ENCODE measurements at places on chromosomes 2 and 18.

DNA sequence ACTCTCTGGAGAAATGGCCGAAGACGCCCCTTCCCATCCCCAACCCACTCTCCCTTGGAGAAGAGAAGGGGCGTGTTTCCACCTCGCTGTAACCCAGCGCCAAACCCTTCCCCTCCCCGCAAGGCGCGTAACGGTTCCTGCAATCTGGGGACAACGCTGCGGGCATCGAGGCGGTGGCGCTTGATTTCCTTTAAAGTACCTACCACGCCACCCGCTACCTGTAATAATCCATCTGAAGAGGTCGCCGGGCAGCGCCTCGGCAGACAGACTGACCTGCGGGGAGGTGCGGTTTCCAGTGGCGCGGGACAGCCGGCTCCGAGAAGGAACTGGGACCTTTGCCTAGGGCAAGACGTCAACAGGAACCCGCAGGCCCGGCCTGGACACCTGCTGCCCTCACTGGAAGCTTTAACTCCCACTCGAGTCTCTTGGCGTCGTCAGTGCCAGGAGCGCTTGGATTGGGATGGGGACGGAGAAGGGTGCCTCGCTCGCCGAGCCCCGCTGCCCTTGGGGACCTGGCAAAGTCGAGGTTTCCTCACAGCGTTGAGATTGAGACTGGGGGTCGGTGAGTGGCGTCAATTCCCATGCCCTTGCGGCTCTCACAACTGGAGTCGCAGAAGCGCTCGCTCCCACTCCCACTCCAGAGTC lies at the start of gene CYP1B1:
CYP1B1 (minus strand) TSS at position 645 of the 645 bp plus-strand sequence. CDS start 763 bp downstream, outside the sequence.
- DNase-seq: no peak

- DNase-seq: no peak
These were observed 12.8 kb downstream of the B3GNT2 start for GRCh38 chr2:62208758-62209114.

DNA sequence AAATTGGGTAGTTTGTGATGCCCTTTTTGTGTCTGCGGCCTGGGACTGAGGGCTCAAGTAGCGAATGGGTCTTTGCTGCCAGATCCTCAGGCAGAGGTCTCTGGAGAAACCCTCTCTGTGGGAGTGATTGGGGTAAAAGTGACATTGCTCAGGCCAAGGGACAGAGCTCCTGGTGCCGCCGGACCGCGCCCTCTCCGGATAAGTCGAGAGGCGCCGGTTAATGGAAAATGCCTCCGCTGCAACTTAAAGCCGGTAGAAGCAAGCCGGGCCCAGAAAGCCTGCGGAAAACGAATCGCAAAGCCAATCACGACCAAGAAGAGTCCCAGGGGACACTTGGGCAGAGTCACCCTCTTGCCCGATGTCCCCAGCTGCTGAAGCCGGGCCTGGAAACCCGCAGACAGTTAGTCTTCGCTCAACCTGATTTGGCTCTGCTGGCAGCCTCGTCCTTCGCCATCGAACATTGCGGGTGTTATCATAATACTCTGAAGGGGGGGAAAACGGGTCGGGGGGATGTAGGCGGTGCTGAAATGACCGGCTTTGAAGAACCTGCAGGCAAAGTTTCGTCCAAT lies 352 bp upstream of the HOXD12 start:
- no peak for DNase-seq

GRCh38 chr2:84487298-84487996 lies 28.4 kb upstream of the SUCLG1 start:
- DNase-seq: no peak

GRCh38 chr2:128736689-128737545 lies 418.2 kb upstream of the HS6ST1 start:
- DNase-seq: no peak

GRCh38 chr2:136361521-136361920 lies 243.6 kb upstream of the CXCR4 start:
- DNase-seq: no peak

- no peak for DNase-seq
These were observed 485 bp upstream of the GALNT3 start for GRCh38 chr2:165794536-165794928.

- no peak for DNase-seq
These were observed 22.3 kb upstream of the CHMP1B start for GRCh38 chr18:11828786-11829432.

GRCh38 chr2:105756435-105756834 lies 11.7 kb downstream of the NCK2 start:
- DNase-seq: no peak

DNA sequence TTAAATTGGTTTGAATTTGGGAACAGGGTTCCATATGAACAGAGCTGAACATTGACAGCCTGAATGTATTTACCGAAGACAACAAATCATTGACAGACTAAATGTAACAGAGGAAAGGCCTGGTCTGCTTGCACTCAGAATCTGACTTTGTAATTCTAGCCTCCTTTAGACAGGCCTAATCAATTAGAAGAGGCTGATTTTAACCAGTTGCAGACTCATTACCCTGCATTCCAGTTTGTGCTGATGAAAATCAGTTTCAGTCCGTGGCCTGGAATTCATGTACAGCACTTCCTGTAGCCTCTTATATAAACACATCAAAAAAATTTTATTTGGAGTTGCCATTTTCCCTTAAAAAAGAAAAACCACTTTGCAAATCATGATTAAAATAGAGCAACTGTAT lies 93.1 kb upstream of the ZFP36L2 start:
- no peak for DNase-seq

- DNase-seq: no peak
These were observed 131.3 kb downstream of the TPO start for GRCh38 chr2:1544478-1545069.

DNA sequence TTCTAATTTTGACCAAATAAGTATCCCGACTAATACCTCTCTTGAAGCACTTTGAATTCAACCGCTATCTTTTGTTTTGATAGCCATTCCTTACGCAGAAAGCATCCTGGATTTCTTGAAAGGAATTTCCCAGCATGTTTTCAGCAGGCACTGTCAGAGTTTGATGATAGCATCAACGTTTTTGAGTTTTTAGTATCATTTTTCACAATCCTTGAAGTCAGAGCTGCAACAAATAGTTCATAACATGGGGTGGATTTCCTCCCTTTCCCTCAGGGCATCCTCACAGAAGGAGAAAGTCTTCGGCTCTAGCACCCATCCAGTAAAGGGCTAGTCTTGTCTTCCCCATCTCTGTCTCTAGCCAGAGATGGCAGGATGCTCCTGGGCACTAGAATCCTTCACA lies 46.2 kb downstream of the ANKRD44 start:
- no peak for DNase-seq

All from retinal pigment epithelial cell (primary cell).